GM04503 (cell line): ENCODE measurements at places on chromosomes 11 and 22.

DNA sequence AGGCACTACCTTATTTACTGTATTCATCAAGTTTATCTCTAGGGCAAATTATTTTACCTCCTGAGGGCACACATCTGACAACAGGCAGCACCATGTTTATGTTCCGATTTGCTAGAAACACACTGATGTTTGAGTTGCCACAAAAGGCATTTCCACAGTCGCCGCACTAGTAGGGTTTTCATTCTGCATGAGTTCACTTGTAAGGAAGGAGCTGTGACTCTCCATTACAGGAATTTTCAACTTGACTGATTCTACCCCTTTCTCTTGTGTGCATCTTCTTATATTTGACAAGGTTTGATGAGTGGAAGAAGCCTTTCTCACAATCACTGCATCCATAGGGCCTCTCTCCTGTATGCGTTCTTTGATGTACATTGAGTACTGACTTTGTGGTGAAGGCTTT is 455.9 kb upstream of the CNTN5 start:
- no peak for DNase-seq

DNA sequence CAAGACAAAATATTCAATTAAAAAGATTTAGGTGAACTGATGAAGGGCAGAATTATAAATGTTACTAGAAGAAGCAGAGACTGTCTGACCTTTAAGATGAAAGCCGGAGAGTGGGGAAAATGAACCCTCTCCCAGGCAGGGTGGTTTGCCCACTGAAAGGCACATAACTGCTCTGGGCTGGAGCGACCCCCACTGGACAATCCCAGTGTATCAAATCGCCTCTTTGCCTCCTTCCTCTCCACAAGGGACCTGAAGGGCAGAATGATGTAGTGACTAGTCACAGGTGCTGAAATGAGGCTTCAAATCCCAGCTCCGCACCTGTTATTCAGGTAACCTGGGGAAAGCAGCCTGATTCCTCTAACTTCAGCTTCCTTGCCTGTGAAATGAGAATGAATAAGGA is 69.0 kb downstream of the EFCAB6 start:
- DNase-seq = no peak

DNA sequence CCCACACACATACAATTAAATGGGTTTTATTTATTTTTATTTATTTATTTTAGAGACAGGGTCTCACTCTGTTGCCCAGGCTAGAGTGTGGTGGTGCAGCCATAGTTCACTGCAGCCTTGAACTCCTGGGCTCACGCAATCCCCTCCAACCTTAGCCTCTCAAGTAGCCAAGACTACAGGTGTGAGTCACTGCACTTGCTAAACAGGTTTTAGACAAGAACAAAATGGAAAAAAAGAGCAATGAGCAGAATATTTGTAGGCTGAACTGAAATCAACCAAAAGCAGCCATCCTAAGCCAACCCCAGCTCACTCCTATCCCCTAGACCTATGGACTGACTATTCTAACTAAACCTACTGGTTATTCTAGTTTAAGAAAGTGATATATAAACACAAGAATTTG is 37.8 kb downstream of the MRE11 start:
- DNase-seq = no peak

DNA sequence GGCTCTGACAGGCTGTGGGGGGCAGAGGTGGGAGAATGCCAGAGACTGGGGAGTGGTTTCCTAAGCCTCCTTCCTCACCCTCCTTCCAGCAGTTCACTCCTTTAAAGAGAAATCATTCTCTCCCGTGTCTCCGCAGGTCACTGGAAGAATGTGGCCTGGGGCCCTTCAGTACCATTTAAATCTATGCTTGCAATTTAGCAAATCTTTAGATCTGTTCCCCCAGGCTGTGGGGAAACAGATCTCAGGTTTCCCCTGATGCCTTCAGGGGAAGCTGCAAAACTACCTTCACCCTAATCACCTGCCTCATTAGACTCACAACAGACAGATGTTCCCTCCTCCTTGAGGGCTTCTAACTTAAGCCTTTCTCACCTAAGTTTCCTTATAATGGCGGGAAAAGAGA is 55.3 kb downstream of the KIRREL3 start:
- DNase-seq = no peak

DNA sequence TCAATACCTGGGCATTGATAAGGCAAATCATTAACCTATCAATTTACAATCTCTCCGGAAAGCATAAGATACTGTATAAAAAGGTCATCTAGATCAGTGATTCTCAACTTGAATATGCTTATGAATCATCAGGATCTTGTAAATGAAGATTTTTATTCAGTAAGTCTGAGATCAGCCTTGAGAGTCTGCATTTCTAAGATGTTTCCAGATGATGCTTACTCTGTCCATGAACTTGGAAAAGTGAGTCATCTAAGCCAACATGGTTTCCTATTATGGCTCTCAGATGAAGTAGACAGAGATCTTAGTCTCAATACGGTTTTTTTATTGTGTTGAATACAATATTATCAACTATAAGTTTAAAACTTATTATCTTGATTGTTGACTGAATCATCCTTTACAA is 226.4 kb upstream of the KIRREL3 start:
- DNase-seq = no peak

DNA sequence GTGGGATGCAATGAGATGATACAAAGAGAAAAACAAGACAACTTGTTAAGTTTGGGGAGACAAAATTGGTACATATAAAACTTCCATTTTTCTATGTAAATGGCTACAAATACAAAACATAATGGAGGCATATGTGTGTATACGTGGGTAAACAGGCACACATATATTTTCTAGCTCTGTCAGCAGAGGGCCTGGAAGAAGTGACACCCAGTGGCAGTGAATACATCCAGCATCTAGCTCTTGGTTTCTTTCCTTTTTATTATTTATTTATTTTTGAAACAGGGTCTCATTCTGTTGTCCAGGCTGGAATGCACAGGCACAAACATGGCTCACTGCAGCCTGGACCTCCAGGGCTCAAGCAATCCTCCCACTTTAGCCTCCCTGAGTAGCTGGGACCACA is 5.0 kb upstream of the RASL10A start:
- no peak for DNase-seq

GRCh38 chr11:125923012-125923579 is 18.8 kb downstream of the DDX25 start:
- no peak for DNase-seq

GRCh38 chr11:83643115-83643514 is 356.9 kb upstream of the CCDC90B start:
- no peak for DNase-seq

DNA sequence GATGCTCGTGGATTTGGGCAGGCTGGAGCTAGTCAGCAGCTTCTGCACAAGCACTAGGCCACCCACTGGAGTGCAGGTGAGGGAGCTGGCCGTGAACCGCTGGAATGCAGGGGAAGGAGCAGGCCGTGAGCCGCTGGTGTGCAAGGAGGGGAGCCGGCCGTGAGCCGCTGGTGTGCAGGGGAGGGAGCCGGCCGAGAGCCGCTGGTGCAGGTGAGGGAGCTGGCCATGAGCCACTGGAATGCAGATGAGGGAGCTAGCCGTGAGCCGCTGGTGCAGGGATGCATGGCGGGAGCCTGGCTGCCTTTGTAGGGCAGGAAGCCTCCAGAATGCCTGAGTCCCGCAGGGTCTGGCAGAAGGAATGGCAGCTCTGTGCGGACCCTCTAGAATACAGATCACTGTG is 4220.0 kb upstream of the OR11H1 start:
- no peak for DNase-seq

- DNase-seq = no peak
Measured at GRCh38 chr22:43098356-43098755, 9.2 kb upstream of the TTLL1 start.

DNA sequence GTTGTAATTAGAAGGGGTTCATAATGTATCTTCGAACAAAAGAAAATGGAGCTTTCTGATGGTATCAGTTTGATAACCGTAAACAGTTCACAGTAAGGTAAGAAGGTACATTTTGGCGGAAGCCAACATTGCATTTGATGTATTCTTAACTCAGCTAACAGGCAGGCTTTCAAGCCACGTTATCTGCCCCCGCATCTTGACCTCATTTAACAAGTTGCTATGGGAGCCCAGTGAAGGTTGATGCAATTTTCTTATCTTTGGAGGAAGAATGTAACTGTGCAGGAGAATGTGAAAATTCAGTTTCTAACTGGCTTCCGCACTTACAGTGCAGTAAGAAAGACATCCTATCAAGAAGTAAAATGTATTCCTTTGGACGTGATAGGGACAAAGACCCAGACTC is 110.6 kb downstream of the ETS1 start:
- no peak for DNase-seq

DNA sequence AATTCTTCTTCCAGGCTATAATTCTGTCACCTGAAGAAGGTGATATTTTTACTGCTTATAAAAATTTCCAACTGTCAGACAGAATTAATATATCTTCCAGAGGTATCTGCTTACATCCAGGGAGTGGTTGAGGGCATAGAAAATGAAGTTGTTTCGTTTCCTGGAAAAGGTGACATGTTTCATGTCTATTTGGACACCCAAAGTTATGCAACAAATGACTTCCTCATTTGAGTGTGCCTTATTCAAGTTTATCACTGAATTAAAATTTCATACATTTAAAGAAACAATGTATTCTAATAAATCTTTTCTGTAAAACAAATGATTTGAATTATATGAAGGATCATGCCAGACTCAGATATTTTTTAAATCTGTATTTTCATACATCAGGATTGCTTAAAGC is 8.5 kb upstream of the GRAMD1B start:
- no peak for DNase-seq

GRCh38 chr11:115454525-115454924 is 49.7 kb downstream of the CADM1 start:
- DNase-seq = no peak

DNA sequence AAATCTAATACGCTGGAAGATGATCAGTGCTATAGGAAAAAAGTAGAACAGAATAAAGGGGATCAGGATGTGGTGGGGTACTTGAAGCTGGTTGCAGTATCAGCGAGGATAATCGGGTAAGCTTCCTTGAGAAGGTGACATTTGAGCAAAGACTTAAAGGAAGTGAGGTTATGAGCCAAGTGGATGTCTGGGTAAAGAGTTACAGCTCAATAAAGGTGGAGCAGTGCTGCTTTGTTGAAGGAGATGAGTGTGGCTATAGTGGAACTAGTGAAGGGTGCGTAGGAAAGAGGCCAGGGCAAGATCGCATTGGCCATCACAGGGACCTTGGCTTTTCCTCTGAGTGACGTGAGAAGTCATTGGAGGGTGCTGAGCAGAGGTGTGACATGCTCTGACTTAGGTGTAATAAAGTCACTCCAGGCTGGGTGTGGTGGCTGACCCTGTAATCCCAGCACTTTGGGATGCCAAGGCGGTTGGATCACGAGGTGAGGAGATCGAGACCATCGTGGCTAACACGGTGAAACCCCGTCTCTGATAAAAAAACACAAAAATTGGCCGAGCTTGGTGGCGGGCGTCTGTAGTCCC is 2.3 kb upstream of the SYVN1 start:
- DNase-seq = no peak

DNA sequence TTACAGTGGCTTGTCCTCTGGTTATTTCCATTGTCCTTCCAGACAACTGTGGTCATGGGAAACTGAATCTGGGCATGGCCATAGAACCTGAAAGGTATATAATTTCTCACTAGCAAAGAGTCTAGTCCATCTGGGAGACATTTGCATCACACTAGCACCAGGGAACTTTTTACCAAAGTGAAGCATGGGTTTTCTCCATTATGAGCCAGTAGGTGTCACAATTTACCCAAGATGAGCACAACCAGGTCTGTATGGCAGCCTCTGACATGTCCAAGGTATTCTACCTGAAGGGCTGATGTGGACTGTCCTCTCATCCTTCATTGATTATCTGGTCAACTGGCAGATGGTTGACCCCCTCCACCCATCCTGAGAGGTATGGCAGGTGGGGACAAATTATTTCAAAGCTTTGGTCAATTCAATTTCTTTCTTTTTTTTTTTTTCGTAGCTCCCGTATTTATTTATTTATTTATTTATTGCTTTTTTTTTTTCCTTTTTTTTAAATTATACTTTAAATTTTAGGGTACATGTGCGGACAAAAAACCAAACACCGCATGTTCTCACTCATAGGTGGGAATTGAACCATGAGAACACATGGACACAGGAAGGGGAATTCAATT is 425.9 kb downstream of the TMEM135 start:
- DNase-seq = no peak

DNA sequence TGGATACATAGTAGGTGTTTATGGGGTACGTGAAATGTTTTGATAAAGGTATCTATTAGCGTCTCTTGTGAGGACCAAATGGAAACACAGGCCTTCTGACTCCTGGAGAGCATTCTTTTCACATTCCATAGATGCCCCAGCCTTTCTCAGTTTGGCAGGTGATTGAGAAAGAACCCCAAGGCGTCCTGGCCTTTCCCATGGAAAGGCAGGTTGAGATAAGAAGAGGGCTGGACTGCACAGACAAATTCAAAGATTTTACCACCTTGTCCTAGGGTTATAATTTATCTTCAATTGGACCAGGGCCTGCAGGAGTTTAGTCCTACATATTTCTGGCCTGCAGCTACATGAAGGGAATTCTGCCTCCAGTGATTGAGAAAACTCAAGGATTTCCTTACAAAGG is 661 bp upstream of the OLFML1 start:
- no peak for DNase-seq

- DNase-seq = no peak
Measured at GRCh38 chr11:122405547-122406341, 249.8 kb upstream of the UBASH3B start.

DNA sequence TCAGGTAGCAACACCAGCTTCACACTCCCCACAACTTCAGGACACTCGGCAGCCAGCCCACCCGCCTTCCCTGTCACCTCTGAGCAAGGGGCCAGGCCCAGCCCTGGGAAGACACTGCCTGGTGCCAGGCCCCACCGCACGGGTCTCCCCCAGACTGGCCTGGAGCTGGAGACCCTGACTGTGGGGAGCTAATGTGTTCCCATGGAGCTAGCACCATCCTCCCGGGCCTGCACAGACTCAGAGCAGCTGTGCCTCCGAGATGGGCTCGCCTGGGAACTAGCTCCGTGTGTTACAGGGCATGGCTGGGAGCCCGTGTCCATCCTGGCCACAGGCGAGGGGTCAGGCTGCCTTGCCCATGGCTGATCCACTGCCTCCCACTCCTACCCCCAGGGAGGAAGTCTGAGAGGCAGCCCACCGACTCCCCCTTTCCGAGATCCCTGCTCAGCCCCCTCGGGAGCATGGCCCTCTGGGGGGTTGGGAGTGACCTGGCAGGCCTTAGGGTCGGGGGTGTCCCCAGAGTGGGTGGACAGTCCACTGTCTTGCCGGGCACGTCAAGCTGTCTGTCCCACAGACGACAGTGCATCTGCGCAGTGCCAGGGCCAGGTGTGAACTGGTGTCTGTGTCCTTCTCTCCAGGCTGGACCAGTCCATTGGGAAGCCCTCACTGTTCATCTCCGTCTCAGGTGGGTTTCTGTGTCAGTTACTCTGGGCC is 76.7 kb upstream of the KCNQ1OT1 start:
- DNase-seq = no peak

GRCh38 chr22:44357966-44358465 is 45.3 kb upstream of the SHISAL1 start:
- no peak for DNase-seq

GRCh38 chr11:111762981-111763643 is 3.1 kb downstream of the PPP2R1B start:
- no peak for DNase-seq

DNA sequence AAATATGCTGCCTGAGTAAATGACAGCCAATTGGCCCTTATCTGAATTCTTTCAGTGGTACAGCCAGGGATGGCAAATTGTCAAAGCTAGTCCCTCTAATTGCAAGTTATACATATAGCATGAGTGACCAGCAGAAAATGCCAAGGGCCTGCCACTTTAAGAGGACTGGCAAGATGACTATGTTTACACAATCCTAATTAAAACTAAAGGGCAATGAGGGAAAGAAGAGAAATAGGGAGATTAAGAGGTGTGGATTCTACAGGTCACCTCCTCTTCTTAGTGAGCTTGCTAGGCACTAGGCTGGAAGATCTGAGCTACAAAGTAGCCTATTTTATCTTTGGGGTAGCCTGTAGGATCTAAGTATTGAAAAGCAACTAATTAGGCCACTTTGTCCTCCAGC is 13.5 kb downstream of the NUMA1 start:
- no peak for DNase-seq
